ENCODE measurements at places on chromosomes 5 and 9.

DNA sequence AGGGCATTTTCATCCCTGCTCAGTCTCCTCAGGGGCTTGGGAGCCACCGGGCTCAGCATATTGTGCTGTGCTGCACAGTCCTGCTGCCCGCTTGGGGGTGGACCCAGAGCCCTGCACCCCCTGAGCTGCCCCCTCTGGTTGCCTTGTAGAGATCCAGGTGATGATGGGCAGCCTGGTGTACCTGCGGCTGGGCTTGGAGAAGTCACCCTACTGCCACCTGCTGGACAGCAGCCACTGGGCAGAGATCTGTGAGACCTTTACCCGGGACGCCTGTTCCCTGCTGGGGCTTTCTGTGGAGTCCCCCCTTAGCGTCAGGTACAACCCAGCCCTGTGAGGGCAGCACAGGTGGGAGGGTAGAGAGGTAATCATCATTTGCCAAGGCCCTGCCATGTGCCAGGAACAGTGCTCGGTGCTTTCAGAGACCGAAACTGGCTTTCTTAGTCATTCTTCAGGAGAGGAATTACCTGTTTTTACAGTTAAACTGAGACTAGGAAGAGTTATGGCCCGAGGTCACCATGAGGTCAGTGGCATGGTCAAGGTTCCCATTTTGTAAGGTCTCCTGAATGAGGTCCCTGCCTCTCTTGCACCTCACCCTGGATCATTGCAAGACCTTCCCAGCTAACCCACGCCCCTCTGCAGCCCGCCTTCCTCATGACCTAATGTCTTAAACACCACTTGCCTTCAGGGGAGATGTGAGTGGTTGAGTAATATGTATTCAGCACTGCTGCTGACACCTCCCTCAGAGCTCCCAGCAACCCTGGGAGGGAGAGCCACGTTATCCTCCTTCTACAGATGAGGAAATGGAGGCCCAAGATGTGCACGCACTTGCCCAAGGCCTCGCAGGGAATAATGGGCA is 7.5 kb downstream of the NHP2 start:
- DNase-seq, result peak; percentile 49

DNA sequence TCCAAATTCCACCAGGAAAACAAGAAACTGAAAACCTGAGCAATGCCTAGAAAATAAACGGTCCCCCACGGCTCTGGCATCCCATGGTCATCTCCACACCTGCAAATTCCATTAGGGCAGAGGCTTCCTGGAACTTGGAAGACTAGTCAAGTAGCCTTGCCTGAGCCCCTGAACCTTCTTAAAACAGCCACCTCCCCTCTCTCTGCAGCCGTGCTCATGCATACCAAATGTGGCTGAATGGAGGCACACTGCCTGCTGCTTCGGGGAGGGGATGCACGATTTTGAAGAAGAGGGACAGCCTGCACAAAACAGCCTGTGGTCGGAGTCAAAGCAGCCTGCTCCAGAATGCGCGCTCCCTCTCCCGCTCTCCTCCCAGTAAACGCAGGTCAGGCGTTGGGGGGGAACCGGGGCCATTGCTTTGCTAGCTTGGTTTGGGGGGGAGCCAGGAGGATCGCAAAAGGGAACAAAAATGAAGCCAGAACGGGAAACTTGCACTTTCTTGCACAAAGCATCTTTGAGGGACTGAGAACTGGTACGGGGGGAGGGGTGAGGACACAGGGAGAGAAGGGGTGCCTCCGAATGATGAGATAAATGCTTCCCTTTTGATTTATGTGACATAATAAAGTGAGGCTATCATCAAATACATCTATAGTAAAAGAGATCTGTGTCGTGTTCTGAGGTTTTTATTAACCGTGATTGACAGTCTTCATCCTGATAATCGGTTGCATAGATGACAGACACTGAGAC is at the start of gene TRPM3:
TRPM3 (minus strand) TSS at position 347 of the 747 bp plus-strand sequence; CDS start at position 80, 267 bp downstream.
- DNase-seq, result no peak

- DNase-seq, result no peak
These were observed 2.2 kb upstream of the CLINT1 start for GRCh38 chr5:157860898-157861890.

DNA sequence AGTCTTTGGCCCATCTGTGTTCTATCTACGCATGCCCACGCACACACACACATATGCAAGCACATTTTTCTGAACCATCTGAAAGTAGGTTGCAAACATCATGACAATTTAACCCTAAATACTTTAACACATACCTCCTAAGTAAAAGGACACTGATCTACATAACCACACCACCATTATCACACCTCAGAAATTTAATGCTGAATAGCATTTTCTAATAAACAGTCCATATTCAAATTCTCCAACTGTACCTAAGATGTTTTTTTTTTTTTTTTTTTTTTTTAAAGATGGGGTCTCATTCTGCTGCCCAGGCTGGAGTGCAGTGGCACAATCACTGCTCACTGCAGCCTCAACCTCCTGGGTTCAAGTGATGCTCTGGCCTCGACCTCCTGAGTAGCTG is 35.5 kb downstream of the DDX31 start:
- DNase-seq, result no peak

- DNase-seq, result no peak
These were observed 441.7 kb downstream of the PRELID2 start for GRCh38 chr5:145393426-145393825.

- no peak for DNase-seq
These were observed 605.0 kb downstream of the RAB3C start for GRCh38 chr5:59187857-59188256.

- peak; percentile 22 for DNase-seq
These were observed 18.6 kb upstream of the SPATA31D1 start for GRCh38 chr9:81969971-81970370.

DNA sequence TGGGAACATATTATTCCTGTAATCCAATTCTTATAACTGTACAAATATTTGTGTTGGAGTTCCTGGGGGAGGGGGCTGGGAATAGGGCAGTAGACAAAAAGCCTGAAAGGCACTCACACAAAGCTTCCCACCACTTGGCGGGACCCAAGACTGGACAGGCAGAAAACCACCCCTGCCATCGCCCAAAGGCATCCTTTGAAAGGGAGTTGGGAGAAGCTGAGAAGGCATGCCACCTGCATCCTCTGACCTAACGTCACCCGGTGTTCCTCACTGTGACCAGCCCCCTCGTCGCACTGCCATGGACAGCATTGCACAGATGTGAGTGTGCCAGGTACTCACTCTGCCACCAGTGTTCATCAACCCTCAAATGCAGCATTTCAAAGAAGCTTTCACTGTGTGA is 80.6 kb upstream of the SMIM23 start:
- DNase-seq, result no peak

DNA sequence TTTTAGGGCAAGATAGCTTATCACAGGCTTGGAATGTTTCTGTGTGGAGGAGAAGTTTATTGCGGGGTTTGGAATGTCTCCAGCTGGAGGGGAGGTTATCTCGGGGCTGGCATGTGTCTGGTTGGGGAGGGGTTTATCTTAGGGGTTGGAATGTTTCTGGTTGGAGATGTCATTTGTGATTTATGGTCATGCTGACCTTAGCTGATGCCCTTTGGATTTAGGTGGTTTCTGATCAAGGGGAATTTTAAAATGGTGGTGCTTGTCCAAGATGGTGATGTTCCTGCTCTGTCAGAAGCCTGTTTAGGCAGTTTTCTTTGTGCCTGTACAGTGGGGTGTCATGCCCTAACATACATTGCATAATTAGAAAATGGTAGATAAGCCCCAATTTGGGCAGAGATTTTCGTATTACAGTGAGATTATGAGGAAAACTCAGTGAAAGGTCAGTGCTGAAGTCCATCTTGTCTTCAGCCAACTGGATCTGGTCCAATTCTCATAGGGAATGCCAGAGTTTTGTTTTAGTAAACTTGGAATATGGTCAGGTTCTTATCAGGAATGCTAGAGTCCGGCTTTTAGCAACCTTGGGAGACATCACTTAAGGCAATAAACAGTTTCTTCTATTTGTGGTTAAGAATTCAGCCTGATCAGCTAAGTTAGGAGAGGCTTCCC is 14.3 kb downstream of the CDK20 start:
- peak; percentile 15 for DNase-seq

DNA sequence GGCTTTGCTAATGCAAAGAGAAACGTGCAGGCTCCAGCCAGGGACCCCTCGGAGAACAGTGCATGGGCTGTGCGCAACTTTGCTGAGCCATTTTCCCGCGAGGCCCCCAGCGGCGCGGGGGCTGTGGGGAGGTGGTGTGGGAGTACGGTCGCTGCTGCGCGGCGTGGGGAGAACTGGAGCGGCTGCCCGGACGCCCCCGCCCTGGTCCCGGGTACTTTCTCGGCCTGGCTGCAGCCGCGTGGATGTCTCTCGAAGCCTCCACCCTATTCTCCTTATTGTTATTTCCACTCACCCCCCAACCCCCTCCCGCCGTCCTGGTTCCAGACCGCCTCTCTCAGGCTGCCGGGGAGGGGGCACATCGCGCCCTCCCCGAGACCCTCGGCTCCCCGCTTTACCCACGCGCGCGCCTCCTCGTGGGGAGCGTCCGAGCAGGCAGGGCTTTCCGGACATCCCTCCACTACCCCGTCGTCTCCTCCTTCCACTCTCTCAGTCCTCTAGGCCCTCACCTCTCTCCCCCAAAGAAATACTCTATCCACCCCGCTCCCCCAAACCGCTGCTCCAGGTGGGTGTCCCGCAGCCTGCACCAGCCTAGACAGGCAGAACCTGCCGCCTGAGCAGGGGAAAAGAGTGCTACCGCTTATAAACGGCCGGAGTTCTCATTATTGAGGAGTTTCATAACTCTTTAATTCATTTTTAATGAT is 68.6 kb upstream of the TBCA start:
- no peak for DNase-seq

GRCh38 chr9:107279086-107279485 is 4.0 kb upstream of the RAD23B start:
- DNase-seq, result no peak

GRCh38 chr9:7212101-7212500 is 454.3 kb downstream of the KDM4C start:
- DNase-seq, result peak; percentile 39

- DNase-seq, result peak; percentile 98
These were observed 66.6 kb upstream of the STXBP1 start for GRCh38 chr9:127545196-127546124.
